Stimulated activated CD8-positive, alpha-beta memory T cell treated with anti-CD3 and anti-CD28 coated beads, Interleukin-2, amount 100 ng/mL, for 1 hour (primary cell): ENCODE measurements at places on chromosomes 1 and 21.

DNA sequence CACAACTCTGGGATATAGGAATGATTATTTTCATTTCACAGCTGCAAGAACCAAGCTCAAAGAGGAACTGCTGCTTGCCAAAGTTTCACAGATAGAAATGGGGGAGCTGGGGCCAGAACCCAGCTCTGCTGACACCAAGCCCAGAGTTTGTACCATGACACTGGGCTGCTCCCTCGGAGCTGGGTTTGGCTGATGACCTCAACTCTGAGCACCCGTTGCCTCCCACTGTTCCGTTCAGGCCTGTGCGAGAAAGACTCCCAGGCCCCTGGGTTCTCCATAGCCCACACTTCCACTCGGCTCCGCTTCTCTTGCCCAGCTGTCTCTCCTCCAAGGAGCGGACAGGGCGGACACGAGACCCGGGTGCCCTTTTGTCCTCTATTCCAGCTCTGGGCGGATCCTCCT is 55.2 kb downstream of the NGF start:
- DNase-seq, result no peak

GRCh38 chr1:15962671-15963362 is 13.1 kb downstream of the ZBTB17 start:
- DNase-seq, result no peak

DNA sequence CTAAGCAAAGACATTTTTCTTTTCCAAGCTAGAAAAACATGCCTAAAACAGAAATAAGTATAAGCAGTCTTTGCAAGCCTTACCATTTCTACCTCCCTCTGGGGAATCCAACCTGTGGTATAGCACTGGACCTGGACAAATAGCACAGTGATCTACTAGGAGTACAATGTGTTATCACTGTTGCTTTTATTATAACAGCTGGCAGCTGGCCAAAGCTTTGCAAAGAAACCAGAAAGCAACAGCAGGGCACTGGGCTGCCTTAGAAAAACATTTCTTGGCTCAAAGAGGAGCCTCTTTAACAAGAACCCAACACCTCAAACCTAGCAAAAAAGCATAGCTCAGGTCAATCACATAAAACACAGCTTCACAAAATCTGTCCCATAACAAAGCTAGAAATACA is 294.5 kb upstream of the GREM2 start:
- DNase-seq, result no peak

- no peak for DNase-seq
Observed at GRCh38 chr1:49323925-49324540, 547.3 kb upstream of the BEND5 start.

GRCh38 chr21:44262338-44263056 is 800 bp upstream of the DNMT3L start:
- no peak for DNase-seq

- DNase-seq, result no peak
Observed at GRCh38 chr21:18350216-18350615, 53.4 kb downstream of the TMPRSS15 start.
